ENCODE measurements at places on chromosomes 16 and 17. TPM values are rescaled to one million over a fixed set of nuclear protein-coding genes. Genes with fewer than 3 reads are reported as not detected.
A peak's percentile ranks its signal among the peaks of the same experiment; 100 is the strongest.

DNA sequence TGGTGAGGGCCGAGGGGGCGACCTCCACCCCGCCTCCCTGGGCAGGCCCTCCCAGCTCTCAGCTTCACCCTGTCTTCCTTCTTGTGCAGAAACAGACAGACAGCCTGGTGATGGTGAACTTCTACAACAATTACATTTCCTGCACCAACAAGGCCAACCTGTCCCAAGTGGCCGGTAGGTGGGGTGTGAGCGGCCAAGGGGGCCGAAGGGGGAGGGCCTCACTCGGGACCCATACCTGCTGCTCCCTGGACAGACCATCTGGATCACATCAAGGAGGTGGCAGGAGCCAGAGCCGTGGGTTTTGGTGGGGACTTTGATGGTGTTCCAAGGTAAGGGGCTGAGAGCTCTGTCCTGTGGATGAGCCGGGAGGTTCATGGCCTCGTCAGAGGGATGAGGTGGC, 20.1 kb downstream of the CHMP1A start:
- no peak overlapping the region for H3K4me3 ChIP-seq
- no peaks in the 10 kb centered on the region for H3K4me1 ChIP-seq
- H3K27me3 ChIP-seq, result no peaks in the 10 kb centered on the region
- H3K27ac ChIP-seq, result no peak overlapping the region
- H3K36me3 ChIP-seq, result no peaks in the 10 kb centered on the region
- no peak for DNase-seq

Gene ACSM2A
- polyA plus RNA-seq, result not detected

Gene NFAT5
- polyA plus RNA-seq, result 5.5 TPM

DNA sequence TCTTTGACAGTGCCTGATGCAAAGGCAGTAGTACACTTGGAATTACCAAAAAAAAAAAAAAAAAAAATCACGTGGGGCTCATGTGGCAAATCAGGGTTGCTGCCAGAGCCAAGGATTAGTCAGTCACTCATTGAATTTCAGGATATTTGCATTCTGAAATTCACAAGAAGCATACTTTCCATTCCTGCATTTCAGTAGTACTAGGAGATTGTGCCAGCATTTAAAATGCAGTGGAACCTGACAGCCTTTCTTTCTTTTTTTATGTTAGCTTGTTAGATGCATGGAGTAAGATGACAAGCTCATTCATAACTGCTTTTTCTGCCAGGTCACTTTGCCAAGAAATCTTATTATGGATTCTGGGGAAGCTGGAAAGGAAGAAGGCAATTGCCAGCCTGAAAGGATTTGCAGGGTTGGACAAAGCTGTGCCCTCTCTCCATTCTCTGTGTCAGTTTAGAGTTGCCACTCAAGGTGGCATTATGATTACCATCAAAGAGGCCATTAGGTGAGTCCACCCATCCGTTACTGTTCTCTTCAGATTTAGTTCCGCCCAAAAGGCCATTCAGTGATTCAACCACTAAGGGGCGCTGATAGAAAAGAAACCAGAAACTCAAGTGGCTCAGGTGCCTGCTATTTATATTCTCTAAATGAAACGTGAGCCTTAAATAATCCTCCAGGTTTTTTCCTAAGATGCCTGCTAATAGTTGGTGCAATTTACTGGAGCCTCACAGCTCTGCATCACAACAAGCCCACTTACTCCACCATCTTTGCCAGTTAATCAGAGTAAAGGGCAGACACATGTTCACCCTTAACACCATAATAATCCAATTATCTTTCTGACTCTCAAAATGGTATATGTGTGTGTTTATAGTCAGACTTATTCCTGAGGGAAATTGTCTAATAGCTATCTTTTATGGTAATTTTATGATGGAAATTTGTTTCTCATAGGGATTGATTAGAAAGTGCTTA, 59.0 kb downstream of the TANGO6 start:
- no peak for DNase-seq
- H3K4me3 ChIP-seq, result no peak overlapping the region
- H3K27ac ChIP-seq, result no peak overlapping the region

DNA sequence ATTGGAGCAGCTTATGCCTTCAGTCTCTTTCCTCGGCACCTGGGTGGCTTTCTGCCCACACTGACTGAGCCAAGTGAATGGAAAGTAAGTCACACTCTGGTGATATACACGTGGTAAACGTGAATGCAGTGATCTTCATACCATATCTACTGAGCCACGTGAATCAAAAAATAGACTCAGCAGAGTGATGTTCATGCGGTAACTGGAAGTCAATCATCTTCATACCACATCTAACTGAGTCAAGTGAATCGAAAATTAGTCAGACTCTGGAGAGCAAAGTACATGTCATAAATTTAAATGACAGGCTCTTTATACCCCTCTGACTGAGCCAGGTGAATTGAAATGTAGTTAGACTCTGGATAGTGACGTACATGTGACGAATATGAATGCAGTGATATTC, 47.1 kb upstream of the ARL4D start:
- H3K27me3 ChIP-seq, result no peaks in the 10 kb centered on the region
- H3K36me3 ChIP-seq, result no peaks in the 10 kb centered on the region
- H3K4me3 ChIP-seq, result no peak overlapping the region
- no peaks in the 10 kb centered on the region for H3K4me1 ChIP-seq

GRCh38 chr16:21103941-21104860, 46.4 kb downstream of the DNAH3 start:
- DNase-seq, result no peak
- H3K27me3 ChIP-seq, result no peaks in the 10 kb centered on the region
- H3K4me1 ChIP-seq, result no peaks in the 10 kb centered on the region
- no peak overlapping the region for H3K27ac ChIP-seq
- no peaks in the 10 kb centered on the region for H3K36me3 ChIP-seq

Gene ZNF267
- polyA plus RNA-seq, result 31.3 TPM

GRCh38 chr16:9092282-9092977, 986 bp downstream of the HAPSTR1 start:
- H3K4me3 ChIP-seq, result peak overlapping the region; percentile 81
- H3K27ac ChIP-seq, result peak overlapping the region; percentile 90
- H3K4me1 ChIP-seq, result peaks cover 6% of the 10 kb centered on the region

GRCh38 chr17:30558686-30559545, 81.7 kb downstream of the GOSR1 start:
- H3K4me3 ChIP-seq, result no peak overlapping the region
- no peaks in the 10 kb centered on the region for H3K4me1 ChIP-seq
- no peaks in the 10 kb centered on the region for H3K27me3 ChIP-seq
- no peaks in the 10 kb centered on the region for H3K36me3 ChIP-seq

Gene TERB1
- polyA plus RNA-seq, result not detected

Gene NLGN2
- not detected for polyA plus RNA-seq

DNA sequence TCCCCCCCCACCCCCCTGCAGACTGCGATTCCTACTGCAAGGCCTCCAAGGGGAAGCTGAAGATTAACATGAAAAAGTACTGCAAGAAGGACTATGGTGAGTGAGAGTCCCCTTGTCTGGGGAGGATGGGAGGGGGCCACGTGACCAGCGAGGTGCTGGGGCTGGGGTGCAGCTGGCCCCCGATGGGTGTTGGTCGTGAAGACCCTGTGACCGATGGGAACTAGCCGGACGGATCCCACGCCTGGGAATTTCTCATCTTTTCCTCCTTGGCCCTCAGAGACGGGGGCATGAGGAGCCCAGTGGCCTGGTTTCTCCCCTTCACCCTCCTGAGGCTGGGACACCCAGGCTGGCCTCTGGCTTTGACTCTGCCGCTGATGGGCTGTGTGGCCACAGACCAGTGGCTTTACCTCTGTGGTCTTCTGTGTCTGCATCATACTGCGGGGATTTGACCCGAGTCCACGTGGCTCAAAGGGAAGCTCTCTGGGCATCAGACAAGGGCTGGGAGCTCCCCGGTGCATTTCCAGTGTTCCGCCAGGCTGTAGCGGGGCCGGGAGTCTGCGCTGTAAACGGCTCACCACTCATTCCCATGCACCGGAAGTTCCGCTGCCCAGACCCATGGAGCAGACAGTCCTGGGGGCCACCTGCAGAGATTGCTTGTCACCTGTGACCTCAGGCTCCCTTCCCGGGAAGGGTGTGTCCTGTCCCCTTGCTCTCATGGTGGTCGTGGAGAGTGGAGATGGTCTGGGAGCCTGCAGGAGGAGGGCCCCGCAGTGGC, 200.0 kb downstream of the NTN1 start:
- no peaks in the 10 kb centered on the region for H3K4me1 ChIP-seq
- H3K4me3 ChIP-seq, result no peak overlapping the region
- no peaks in the 10 kb centered on the region for H3K27me3 ChIP-seq
- DNase-seq, result no peak
- no peak overlapping the region for H3K27ac ChIP-seq

GRCh38 chr17:46099865-46100264, 93.4 kb downstream of the KANSL1 start:
- no peak for DNase-seq
- no peak overlapping the region for H3K4me3 ChIP-seq
- peaks cover 19% of the 10 kb centered on the region for H3K4me1 ChIP-seq
- no peaks in the 10 kb centered on the region for H3K27me3 ChIP-seq
- H3K36me3 ChIP-seq, result no peaks in the 10 kb centered on the region
- H3K27ac ChIP-seq, result no peak overlapping the region

Gene C1QL1
- polyA plus RNA-seq, result not detected

Gene AGRP
- 0.72 TPM for polyA plus RNA-seq

GRCh38 chr17:34712481-34713195, 133.3 kb downstream of the TMEM132E start:
- no peak overlapping the region for H3K4me3 ChIP-seq
- H3K4me1 ChIP-seq, result no peaks in the 10 kb centered on the region
- DNase-seq, result no peak
- H3K27me3 ChIP-seq, result no peaks in the 10 kb centered on the region
- no peak overlapping the region for H3K27ac ChIP-seq

GRCh38 chr17:41547921-41548843, 20.1 kb upstream of the KRT19 start:
- no peaks in the 10 kb centered on the region for H3K36me3 ChIP-seq
- H3K27ac ChIP-seq, result no peak overlapping the region
- H3K4me1 ChIP-seq, result no peaks in the 10 kb centered on the region
- DNase-seq, result no peak
- no peaks in the 10 kb centered on the region for H3K27me3 ChIP-seq
- no peak overlapping the region for H3K4me3 ChIP-seq

Gene ALOX15B
- polyA plus RNA-seq, result not detected

- peak; percentile 74 for DNase-seq
- H3K27me3 ChIP-seq, result no peaks in the 10 kb centered on the region
Observed at GRCh38 chr16:15765880-15766279, 90.9 kb downstream of the MYH11 start.

- no peaks in the 10 kb centered on the region for H3K27me3 ChIP-seq
- H3K4me3 ChIP-seq, result no peak overlapping the region
- H3K4me1 ChIP-seq, result no peaks in the 10 kb centered on the region
- H3K27ac ChIP-seq, result no peak overlapping the region
- DNase-seq, result no peak
Observed at GRCh38 chr17:6380915-6381438, 53.9 kb downstream of the AIPL1 start.

Data from GM12878 (cell line).